ENCODE measurements at places on chromosomes 12 and 14.

- DNase-seq: no peak
Measured at GRCh38 chr14:72677664-72678063, 216.2 kb downstream of the DPF3 start.

- DNase-seq: no peak
Measured at GRCh38 chr14:100955201-100955600, 51.7 kb upstream of the RTL1 start.

- peak; percentile 13 for DNase-seq
Measured at GRCh38 chr12:83826112-83826511, 1086.5 kb downstream of the SLC6A15 start.

GRCh38 chr14:103296007-103296406 is 38.0 kb upstream of the EIF5 start:
- no peak for DNase-seq

DNA sequence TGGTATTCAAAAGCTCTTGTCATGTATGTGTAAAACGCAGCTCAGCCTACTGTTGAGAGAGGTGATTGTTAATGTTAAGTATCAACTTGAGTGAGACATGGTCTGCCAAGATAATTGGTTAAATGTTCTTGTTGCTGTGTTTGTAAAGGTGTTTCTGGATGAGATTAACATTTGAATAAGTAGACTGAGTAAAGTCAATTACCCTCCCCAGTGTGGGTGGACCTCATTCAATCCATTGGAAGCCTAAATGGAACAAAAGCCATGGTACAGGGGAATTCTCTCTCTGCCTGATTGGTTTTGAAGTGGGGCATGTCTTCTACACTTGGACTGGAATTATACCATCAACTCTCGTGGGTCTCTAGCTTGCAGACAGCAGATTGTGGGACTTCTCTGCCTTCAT is 63.8 kb upstream of the RERGL start:
- DNase-seq: peak; percentile 27

DNA sequence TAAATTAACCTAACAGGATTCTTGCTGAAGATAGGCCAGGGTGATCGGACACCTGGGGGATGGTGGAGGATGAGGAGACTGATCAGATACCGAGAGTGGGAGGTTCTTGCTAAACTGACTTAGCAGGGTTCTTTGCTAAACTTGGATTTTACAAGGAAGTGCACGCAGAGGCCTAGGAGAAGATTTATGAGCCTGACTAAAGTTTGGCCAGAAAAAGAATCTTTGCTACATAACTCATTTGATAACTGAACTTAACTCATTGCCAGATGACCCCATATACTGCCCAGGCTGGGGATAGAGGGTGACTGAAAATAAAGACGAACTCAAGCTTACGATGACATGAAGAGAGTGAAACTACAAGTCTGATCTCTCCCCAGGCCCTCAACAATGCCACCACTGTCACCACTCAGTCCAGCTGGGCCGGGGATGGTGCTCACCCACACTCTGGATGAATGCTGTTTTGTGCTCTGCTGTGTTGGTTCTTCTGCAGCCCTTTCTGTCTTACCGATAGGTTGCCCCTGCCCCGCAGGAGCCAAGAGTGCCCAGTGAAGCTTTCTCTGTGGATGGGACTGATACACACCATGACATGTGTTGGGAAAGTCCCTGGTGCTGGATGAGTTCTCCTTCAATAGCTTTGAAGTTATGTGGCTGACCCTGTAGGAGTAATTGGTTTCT is 29.0 kb downstream of the PPFIBP1 start:
- DNase-seq: no peak

- no peak for DNase-seq
Measured at GRCh38 chr14:35403114-35403602, 1.4 kb downstream of the NFKBIA start.

DNA sequence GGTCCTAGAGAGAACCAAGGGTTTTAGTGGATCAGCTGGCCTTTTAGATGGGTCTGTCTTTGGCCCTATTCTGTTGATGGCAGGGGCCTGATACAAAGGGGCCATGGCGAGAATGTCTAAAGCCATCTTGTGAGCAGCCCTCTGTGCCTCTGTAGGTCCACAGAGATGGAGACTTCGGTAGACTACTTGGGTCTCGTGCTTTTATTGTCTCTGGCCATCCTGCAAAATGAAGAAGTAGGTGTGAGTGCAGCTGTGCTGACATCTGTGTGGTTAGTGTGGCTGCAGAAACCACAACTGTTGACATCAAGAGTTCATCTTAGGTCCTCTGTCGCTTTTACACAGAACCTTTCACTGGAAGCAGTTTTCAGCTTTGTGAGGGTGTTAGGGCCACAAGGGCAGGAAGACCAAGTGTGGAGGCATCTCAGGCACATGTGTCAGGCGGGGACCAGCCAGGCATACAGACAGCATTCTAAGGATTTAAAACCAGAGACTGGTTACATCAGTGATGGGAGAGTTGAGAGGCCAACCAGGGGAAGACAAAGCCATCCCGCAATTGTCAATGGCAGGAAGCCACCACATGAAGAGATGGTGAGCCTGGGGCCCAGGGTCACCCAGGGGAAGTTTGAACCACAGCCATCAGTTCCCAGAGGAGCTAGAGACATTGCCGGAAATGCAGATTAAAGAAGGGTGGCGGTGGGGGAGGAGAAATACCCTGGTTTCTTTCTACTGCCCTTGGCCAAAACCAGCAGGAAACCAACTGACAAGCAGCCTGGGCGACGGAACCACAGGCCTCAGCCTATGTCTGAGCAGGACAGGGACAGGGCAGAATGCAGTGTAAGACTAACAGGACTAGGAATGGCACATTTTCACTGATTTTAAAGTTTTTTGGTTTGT is 13.0 kb upstream of the TPCN1 start:
- DNase-seq: no peak

GRCh38 chr14:96184737-96185136 is 19.9 kb upstream of the BDKRB2 start:
- DNase-seq: no peak

GRCh38 chr14:21385188-21385904 is 1.5 kb upstream of the SUPT16H start:
- no peak for DNase-seq

DNA sequence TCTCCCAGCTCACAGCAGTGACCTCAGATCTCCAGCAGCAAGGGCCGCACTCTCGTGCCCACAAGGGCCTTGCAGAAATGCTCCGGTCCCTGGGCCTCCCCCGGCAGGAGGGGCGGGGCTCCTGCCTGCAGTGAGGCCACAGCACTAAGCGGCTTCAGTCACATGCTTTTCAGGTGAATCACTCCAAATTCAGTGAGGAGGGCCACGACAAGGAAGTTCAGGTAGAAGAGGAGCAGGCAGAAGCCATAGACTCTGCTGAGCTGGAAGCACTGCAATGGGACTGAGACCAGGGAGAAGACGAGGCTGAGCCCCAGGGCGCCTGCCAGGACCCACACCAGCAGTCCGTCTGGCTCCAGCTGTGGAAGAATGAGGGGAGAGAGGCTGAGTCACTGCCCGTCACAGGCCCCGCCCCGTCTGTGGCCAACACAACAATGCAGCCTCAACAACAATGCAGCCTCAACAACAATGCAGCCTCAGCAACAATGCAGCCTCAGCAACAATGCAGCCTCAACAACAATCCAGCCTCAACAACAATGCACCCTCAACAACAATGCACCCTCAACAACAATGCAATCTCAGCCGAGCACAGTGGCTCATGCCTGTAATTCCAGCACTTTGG is 35.2 kb downstream of the SLC8B1 start:
- no peak for DNase-seq

GRCh38 chr14:32564596-32564995 is 235.5 kb downstream of the AKAP6 start:
- no peak for DNase-seq

DNA sequence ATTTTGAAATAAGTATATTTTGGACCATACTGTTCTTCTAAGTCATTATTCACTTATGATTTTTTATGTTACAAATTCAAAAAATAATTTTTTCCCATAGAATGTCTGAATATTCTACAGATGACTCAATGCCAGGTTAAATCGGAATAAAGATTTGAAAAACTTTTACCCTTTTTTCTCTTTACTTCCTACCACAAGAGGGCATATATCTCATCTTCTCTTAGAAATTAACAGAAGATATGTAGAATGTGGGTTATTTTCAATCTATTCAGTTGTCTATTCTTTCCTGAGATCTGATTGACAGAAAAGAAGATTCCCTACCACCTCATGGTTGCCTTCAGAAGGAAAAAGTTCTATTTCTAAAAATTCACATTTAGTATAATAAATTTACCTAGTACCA is 53.0 kb upstream of the KITLG start:
- no peak for DNase-seq

DNA sequence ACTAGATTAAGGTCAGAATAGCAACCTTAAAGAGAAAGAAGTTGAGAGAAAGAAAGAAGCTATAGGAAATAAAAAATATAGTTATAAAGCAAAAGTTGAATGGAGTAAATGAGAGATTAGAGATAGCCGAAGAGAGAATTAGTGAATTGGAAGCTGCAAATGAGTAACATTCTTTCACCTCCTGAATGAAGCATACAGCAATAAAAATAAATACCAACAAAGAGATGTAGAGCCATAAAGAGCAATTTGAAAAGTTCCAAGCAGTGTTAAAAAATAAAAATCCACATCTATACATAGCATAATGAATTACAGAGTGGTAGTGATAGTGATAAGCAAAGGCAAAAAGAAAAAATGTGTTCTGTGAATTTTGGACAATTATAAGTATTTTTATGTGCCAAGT is 177.9 kb downstream of the VRK1 start:
- no peak for DNase-seq

- DNase-seq: no peak
Measured at GRCh38 chr12:94767956-94768355, 117.6 kb upstream of the TMCC3 start.

DNA sequence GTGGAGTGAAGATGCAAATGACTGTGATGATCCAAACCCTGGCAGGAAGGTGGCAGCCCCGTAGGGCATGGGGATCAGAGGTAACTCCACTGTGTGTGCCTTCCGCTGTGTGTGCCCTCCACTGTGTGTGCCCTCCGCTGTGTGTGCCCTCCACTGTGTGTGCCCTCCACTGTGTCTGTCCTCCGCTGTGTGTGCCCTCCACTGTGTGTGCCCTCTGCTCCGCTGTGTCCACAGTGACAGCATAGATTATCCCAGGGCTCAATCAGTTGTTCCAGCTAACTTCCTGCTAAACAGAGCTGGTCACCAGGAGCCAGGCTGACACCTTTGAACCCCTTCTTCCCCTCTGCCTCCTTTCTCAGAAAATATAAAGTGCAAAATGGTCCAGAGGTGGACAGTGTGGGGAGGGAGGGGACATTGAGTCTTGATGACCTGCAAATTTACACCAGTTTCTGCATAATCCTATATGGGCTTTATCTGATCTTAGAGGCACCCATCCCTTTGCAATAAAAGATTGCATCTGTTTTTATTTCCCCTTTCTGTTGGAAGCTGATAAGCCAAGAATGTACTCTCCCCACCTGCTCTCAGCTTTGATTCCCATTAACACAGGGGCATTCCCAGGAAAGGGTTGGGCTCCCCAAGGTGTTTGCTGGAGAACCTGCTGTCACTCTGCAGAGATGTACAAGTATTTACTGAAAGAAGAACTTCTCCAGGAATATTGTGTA is 21.6 kb upstream of the HNF1A start:
- no peak for DNase-seq

DNA sequence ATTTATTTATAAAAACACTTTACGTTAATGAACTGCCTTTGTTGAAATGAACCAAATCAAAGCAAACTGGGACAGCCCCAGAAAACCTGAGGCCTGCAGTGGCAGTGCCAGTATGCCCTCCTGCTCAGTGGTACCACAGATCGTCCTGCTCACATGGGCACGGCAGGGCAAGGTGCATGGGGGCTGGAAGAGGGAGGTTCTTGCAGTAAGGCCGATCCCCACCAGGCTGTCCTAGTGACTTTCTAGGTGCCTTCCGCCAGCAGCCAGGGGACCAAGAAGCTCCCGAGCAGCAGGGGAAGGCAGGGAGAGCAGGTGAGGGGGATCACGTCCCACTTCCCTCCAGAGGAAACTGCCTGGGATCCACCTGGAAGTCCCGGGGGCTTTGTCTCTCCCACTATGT is 63.9 kb downstream of the TESC start:
- no peak for DNase-seq
